ENCODE measurements at places on chromosomes 5 and 9.

GRCh38 chr5:151741678-151742423 lies 16.6 kb downstream of the ATOX1 start:
- peak; percentile 96 for DNase-seq

GRCh38 chr5:71621741-71622140 lies 34.6 kb downstream of the MCCC2 start:
- DNase-seq = no peak

GRCh38 chr5:176736931-176737745 lies 73.2 kb upstream of the UNC5A start:
- no peak for DNase-seq

DNA sequence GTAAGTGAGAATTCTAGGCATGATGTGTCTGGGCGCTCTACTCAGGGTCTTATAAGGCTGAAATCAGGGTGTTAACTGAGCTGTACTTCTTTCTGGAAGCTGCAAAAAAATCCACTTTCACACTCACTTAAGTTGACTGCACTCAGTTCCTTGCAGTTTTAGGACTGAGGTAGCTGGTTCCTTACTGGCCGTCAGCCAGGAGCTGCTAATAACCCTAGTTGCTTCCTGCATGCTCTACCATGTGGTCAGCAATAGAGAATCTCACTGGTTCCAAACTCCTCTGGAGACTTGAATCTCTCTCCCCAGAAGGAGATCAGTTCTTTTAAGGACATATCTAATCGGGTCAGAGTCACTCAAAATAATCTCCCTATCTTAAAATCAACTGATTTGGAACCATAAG lies 911.2 kb downstream of the EFNA5 start:
- peak; percentile 25 for DNase-seq

DNA sequence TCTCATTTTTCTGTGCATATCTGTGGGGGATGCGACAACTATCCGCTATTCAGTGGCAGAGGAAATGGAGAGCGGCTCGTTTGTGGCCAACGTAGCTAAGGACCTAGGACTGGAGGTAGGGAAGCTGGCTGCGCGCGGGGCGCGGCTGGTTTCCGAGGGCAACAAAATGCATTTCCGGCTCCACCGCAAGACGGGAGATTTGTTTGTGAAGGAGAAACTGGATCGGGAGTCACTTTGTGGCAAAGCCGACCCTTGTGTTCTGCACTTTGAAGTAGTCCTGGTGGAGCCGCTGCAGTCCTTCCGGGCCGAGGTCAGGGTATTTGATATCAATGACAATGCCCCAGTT lies 320 bp downstream of the PCDHB1 start:
- no peak for DNase-seq

DNA sequence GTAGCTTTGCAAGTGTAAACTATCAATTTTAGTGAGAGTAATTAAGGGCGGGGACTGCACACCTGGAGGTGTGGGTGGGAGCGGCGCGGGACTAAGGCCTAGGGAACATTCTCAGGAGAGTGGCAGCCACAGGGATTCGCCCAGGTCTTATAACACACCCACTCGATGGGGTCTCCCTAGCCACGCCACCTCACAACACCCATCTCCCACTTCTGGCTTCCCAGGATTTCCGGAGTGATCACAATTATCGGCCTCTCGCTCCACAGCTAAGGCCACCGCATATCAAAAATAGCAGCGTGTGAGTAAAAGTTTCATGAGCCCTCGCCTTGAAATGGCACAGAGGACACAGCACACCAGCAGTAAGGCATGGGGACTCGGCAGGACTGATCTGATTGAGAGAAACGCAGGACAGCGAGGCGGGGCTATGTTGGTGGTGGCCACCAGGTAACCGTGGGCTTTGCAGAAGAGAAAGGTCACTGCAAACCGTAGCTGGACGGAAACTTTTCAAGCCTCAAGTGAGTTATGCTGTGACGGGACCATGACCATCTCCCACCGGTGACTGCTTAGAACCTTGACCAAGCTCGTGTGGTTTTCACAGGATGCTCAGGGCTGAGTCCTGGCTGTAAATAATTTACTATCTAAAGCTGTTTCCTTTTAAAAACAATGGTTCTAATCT lies 1.1 kb upstream of the LPAR1 start:
- no peak for DNase-seq

- no peak for DNase-seq
Measured at GRCh38 chr5:158483281-158483860, 616.3 kb downstream of the EBF1 start.

GRCh38 chr5:624951-625230 lies 12.8 kb downstream of the CEP72 start:
- DNase-seq = no peak

GRCh38 chr9:121610638-121610953 lies 40.8 kb upstream of the DAB2IP start:
- DNase-seq = no peak

- no peak for DNase-seq
Measured at GRCh38 chr9:38153152-38153909, 84.3 kb upstream of the SHB start.

DNA sequence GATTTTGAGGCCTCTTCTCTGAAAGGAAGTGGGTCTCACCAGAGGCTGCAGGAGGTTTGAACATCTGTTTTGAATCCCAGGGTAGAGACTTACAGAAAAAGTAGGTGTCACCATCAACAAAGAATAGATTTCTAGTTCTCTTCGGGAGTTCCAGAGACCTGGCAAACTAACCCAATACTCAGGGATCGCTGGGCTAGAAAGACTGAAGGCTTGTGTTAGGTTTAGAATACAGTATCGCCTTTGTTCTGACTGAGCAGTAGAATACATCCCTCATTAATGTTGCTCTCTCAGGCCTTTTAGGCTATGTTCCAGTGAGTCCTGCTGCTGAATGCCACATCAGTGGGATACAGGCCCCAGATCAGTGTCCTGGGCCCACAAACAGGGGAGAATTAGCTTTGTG lies 27.2 kb downstream of the RUSC2 start:
- peak; percentile 22 for DNase-seq

GRCh38 chr5:116389601-116390000 lies 185.0 kb downstream of the SEMA6A start:
- no peak for DNase-seq

- no peak for DNase-seq
Measured at GRCh38 chr9:99635032-99635431, 186.7 kb upstream of the NR4A3 start.

- peak; percentile 52 for DNase-seq
Measured at GRCh38 chr5:172417983-172418630, 36.2 kb downstream of the SH3PXD2B start.

DNA sequence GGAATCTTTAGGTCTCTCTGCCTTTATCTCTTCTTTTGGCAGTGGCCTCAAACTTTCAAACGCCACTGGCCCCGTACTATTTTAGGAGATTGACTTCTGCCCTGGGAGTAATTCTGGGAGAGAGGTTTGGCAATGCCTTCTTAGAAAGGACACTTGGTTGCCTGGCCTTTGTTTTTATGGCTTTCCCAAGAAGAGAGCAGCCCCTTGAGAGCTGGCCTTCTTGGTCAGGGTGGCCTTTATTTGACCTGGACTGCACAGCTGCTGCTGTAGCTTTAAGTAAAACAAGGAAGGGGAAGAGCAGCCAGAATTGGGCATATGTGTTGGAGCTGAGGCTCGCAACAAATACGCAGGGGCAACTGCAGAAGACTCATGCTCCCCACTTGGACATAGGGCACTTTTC lies 60.8 kb downstream of the PTPN3 start:
- DNase-seq = no peak

DNA sequence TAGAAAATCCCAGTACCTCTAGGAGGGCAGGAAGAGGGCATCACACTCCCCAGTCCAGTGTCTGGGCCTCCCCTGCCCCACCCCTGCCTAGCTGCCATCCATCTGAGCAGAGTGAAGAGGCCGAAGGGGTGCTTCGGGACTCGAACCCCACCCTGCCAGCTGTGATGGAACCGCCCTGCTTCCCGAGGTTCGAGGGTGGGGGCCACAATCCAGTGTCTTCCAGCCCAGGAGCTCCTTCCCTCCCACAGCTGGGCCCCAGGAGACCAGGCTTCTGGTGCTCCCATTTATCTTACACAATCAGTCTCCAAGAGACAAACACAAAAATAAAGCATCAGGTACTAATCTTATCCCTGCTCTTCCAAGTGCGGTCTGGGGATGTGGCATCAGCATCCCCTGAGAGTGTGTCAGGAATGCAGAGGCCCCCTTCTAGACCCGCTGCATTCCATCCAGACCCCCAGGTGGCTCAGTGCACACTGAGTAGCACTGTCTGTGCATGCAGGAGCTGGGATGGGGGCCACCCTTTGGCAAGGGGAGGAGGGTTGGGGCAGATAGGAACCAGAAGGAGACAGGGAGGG lies 122.8 kb upstream of the TBC1D2 start:
- no peak for DNase-seq

DNA sequence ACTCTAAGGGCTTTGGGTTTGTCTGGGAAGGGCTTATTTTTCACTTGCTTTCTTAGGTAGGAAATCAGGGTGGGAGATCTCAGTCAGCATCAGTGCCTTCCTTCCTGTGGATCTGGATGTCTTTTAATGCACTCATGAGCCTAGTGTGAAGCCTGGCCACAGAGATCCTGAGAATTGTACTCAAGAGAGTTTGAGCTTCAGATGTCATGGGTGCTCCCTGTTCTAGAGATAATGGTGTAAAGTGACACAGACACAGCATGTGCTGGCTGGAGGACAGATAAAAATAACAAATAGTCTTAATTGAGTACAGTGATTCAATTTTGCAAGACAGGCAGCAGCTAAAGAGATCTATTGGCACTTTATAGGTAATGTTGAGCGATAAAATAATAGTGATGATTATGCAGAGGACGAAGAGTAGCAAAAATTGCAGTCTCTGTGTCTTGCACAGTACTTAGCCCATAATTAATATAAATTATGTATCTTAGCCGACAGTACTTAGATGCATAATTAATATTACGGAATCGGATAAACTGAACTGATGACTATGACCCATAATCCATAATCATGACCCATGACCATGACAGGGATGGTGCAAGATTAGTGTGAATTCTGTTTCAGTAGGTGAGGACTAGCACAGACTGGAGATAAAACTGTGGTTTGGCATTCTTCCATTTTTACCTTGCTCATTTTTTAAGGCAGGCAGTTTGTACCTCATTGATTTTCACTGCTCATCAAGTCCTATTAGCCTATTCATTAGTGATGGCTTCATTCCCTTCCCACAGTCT lies 408.7 kb upstream of the PIK3R1 start:
- no peak for DNase-seq

DNA sequence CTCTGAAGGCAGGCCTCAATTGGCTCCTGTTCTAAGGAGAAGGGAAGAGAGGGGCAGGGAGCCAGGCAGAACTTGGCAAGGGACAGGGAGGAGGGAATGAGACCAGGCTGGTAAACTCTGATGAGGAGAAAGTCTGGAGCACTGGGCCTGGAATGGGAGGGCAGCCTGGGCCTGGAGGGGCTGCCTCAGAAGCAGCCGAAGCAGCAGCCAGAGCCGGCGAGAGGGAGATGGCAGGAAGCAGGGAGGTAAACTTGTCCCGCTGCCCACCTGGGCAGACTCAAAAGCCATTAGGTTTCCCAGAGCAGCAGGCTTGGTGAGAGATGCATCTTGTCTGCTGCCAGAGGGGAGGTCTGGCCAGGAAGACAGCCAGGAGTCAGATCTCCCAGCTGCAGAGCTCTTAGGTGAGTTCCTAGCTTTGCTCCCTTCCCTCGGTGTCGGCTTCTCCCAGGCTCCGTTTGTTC lies 37.0 kb upstream of the CRB2 start:
- DNase-seq = no peak

DNA sequence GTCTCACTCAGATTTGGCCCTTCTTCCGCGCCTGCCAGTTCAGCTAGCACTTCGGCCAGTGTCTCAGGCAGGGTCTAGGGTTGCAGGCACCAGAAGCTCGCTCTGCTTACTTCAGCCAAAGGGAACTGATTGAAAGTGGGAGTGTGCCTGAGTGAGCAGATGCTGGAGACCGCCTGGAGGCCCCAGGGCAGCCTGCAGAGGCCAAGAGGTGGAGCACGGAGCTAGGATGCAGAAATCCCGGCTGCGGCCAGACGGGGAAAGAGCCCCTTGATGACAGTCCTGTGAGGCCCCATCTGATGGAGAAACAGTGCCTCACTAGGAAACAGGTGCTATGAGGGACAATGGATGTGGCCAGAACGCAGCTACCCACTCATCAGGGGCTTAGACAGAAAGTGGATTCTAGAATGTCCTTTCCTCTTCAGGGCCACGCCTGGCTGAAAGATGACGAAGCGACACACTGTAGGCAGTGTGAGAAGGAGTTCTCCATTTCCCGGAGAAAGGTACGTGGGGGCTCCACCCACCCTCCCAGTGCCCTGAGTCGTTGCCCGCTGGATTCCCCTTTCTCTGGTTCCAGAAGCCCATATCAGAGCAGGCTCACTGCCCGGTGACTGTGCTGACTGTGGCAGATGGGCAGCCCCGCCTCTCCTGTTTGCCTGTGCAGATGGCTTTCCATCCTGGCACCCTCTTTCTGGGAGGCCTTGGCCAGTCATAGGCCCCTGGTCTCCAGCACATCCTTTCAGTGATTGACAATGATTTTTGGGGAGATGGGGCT lies 16.1 kb downstream of the HNRNPH1 start:
- DNase-seq = peak; percentile 28

DNA sequence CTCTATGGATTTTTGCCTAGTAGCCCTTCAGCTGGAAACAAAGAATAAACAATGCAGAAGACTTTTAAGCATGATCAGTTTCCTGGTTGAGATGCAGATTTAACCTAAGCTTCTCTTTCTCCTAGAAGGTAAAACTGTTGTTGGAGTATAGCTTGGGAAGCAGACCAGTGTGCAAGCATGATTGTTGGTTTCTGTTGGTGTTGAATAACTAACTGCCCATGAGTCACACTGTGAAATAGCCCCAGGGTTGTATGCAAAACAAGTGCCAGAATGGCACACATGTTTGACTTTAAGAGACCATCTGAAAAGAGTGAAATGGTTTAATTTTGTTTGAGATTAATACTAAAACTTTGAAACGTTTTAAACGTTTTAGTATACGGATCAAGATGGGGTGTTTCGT lies 227.1 kb downstream of the ARHGEF28 start:
- DNase-seq = peak; percentile 87

DNA sequence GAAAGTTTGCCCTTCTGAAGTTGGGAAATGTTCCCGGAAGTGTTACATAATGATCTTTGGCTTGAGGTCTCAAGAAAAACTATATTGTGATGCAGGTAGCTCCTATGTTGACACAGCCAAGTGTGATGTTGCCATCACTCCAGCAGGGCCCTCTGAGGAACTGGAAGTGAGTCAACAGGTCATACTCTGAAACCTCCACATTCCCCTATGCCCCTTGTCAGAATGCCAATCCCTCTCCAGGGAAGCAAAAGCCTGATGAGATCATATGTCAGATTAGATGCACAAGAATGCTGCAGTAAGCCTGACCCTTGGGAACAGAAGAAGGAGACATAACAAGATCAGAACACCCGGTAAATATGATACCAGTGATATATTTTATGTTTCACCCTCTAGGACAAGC lies 66.8 kb upstream of the ITGA2 start:
- DNase-seq = peak; percentile 96

- DNase-seq = no peak
Measured at GRCh38 chr5:179452356-179453230, 97.8 kb upstream of the RUFY1 start.

- no peak for DNase-seq
Measured at GRCh38 chr5:88734191-88734640, 148.8 kb downstream of the MEF2C start.

DNA sequence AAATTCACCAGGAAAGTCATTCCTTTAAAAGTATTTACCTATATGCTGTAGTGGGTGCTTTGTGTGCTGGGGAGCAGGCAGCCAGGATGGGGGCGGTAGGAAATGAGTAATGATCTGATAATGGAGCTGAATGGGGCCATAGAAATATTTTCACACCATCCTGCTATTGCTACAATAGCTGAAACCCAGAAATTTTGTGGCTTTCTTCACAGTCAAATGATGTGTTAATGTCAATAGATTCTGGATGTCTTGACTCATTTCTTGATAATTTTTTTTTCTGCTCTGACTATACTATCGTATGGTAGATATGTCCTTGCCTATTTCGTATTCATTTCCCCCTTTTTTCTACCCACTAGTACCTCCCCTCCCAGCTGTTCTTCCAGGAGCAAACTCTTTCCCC lies 59.5 kb downstream of the RORB start:
- no peak for DNase-seq
